Uterus (tissue), 4 donors: ENCODE measurements at places on chromosomes 1 and 21. TPM values are rescaled to one million over a fixed set of nuclear protein-coding genes. Genes with fewer than 3 reads are reported as not detected.

DNA sequence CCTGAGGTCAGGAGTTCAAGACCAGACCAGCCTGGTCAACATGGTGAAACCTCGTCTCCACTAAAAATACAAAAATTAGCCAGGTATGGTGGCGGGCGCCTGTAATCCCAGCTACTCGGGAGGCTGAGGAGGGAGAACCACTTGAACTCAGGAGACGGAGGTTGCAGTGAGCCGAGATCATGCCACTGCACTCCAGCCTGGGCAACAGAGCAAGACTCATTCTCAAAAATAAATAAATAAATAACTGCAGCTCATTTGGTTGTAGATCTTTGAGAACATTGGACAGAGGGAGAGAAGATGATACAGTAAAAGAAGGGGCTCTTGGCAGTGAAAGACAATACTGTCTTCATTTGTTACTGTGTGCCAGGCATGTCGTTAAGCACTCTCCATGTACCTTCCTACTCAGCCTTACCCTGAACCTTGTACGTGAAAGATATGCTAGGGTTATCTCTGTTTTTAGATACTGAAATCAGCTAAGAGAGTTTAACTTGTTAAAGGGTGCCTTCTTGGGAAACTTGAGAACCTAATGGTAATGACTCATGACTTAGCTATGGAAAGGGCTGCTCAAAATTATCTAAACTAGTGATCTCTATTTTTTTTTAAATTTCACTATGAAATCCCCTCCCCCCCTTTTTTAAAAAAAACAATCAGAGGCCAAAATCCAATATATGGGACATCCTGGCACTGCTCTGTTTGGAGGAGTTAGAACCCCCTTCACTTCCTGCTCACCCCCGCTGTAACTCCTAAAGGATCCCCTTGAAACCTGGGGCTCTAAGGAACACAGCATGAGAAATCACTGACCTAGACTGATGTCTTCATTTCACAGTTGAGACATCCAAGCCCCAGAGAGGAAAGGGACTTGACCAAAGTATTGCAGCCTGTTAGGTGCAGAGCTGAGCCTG lies 6.8 kb upstream of the KPNA6 start:
- H3K4me3 ChIP-seq: no peak overlapping the region
- no peaks in the 10 kb centered on the region for H3K27me3 ChIP-seq
- H3K27ac ChIP-seq: no peak overlapping the region
- DNase-seq: no peak
- no peaks in the 10 kb centered on the region for H3K4me1 ChIP-seq

DNA sequence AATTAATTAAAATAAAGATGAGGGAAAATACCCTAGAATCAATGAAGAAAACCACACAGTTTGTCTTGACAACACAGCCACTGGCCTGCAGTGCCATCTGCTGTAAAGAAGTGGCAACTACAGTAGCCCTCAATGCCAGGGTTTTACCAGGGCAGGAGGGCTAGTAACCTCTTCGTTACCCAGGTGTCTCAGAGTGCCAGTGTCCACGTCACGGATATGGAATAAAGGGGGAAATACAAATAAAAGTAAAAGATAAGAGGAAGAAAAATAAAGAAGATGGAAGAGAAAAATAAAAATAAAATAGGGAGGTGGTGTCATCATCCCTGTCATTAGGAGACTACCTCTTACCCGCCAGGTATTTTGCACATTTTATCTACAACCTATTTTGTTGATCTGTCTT lies 14.2 kb upstream of the SLC44A3 start:
- H3K27ac ChIP-seq: no peak overlapping the region
- no peaks in the 10 kb centered on the region for H3K4me1 ChIP-seq
- H3K27me3 ChIP-seq: no peaks in the 10 kb centered on the region
- no peaks in the 10 kb centered on the region for H3K36me3 ChIP-seq
- no peak overlapping the region for H3K4me3 ChIP-seq

The SLC25A44 gene
- 5.9 TPM for total RNA-seq

The LDLRAD2 gene
- not detected for total RNA-seq

DNA sequence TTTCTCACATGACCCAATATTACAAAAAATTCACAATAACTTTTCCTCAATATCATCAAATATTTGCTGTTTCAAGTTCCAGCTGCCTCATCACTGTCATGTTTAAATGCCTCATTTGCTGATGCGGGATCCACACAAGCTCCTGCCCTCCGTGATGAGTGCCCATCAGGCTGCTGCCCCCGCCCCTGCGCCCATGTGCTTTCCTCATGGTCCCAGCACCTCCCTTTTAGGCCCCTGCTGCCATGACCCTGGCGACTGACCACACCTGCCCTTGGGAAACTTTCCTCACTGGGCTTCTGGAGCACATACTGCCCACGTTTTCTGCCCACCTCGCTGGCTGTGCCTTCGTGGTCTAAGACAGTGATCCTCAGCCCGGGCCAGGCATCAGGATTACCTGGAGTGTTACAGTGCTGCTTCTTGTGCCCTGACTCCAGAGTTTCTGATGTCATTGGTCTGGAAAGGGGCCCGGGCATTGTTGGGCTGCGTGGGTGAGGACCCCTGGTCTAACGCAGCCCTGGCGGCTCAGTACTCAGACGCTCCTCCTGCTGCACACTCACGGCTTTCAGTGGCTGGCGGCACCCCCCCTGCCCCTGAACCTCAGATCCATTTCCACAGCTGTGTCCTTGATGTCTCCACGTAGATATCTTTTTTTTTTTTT lies 20.5 kb downstream of the PLEKHM2 start:
- H3K27ac ChIP-seq: peak overlapping the region; percentile 94
- peaks cover 26% of the 10 kb centered on the region for H3K4me1 ChIP-seq
- no peak for DNase-seq
- H3K4me3 ChIP-seq: no peak overlapping the region

The LCE3E gene
- total RNA-seq: not detected

GRCh38 chr1:45037456-45037855 lies 25.4 kb downstream of the UROD start:
- no peaks in the 10 kb centered on the region for H3K36me3 ChIP-seq
- no peaks in the 10 kb centered on the region for H3K4me1 ChIP-seq
- DNase-seq: no peak
- no peak overlapping the region for H3K27ac ChIP-seq
